ENCODE measurements at places on chromosomes 12 and 14.

DNA sequence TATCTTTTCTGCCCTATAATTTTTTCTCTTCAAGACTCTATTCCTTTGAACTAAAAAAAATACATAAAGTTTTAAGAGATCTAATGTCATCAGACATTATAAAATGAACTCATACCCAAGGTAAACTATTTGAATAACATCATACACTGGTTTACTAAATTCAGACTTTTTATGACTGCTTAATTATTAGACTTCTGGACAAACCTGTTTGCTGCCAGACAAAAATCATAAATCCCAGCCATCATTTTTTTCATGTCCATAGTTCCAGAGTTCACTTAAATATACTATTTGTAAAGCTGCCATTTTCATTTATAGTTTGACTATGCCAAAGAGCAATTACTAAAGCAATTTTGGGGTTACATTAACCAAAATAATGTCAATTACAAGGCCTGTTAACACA is 34.0 kb downstream of the USP44 start:
- no peak for DNase-seq

DNA sequence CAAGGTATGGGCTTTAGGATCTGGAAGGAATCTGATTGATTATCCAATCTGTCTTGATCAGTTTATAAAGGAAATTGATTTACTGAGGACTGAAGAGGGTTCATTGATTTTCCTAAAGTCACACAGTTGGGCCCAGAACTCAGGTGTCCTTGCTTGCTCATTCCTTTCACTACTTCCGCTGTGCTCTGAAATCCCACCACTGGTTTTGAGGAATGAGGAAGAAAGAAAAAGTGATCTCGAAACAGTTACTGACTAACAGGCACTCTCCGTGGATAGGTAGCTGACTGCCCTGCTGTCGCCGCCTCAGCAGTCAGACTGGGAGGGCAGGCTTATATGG is at the start of gene FITM1:
TSS of gene FITM1 (plus strand) at position 280 of the 337 bp plus-strand sequence. CDS start 905 bp downstream, outside the sequence.
- DNase-seq = no peak

DNA sequence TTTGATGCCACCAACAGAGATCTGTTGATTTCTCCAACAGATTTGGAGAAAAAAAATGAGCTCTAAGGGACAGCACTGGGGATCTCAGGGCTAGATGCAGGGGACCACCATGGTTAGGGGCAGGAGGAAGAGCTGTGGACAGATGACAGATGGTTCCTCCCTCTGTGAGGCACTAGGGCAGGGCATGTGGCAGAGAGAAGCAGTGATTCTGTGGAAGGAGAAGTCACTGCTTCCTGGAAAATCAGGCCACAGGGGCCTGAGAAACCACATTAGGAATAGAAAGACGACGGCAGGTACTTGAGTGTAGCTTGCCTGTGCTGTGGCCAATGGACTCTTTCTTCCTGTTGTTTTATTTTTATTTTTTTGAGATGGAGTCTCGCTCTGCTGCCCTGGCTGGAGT is 24.9 kb upstream of the TMED2 start:
- no peak for DNase-seq

DNA sequence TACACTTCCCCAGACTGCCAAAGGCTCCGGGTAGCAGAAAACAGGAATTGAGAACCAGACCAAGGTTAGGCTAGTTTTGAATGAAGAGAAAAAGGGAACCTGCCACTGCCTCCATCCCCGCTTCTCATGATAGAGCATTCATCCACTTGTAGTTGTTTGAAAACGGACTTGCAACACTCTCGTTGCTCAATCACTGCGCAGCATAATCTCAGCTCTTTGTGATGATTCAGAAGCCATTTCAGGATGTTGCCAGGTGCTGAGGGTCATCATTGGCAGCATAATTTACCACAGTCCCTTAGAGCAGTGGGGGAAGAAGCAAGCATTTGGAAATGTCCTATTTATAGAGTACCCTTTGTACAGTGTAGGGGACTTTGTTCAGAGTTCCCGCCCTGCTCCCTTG is 25.6 kb downstream of the KCNK13 start:
- peak; percentile 80 for DNase-seq

GRCh38 chr12:6463216-6463615 is 7.3 kb downstream of the VAMP1 start:
- DNase-seq = no peak

DNA sequence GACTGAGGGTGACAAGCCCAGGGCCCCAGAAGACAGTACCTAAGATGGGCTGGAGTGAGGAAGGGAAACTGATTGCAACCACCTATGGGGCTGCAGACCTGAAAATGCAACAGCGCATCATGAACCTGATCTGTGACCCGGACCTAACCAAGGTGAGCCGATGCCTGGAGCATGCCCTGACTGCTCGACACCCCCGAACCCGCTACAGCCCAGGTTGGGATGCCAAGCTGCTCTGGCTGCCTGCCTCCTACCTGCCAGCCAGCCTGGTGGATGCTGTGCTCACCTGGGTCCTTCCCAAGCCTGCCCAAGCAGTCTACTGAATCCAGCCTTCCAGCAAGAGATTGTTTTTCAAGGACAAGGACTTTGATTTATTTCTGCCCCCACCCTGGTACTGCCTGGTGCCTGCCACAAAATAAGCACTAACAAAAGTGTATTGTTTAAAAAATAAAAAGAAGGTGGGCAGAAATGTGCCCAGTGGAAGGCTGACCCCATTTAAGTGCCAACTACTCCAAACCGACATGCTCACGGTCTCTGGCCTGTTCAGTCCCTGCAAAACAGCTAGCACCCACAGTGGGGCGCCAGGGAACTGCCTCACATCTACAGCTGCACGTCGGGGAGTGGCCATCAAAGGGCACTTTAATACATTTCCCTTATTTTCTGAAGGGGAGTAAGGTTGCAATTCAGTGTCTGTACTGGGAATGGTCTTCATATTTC is 4.2 kb downstream of the RDH5 start:
- peak; percentile 87 for DNase-seq

All from LHCN-M2 (cell line).